ENCODE measurements at places on chromosomes 4 and X. TPM values are rescaled to one million over a fixed set of nuclear protein-coding genes. Genes with fewer than 3 reads are reported as not detected.

Gene SRPX2
- 2.4 TPM for total RNA-seq

Gene PTPN13
- total RNA-seq, result 14.6 TPM

Gene RIBC1
- 0.61 TPM for total RNA-seq

Gene USP26
- not detected for total RNA-seq

Gene TACR3
- total RNA-seq, result not detected

Gene COMMD8
- 19.9 TPM for total RNA-seq

Gene P2RY10
- not detected for total RNA-seq

Gene HAND2
- total RNA-seq, result not detected

GRCh38 chr4:182843808-182844325, 73.3 kb downstream of the DCTD start:
- no peak overlapping the region for H3K4me3 ChIP-seq
- no peaks in the 10 kb centered on the region for H3K27me3 ChIP-seq
- no peaks in the 10 kb centered on the region for H3K36me3 ChIP-seq
- no peak for DNase-seq

GRCh38 chr4:6008092-6008551, 10.1 kb downstream of the C4orf50 start:
- H3K36me3 ChIP-seq, result no peaks in the 10 kb centered on the region
- H3K27ac ChIP-seq, result no peak overlapping the region
- DNase-seq, result no peak
- H3K4me3 ChIP-seq, result no peak overlapping the region
- H3K27me3 ChIP-seq, result peaks cover 11% of the 10 kb centered on the region

DNA sequence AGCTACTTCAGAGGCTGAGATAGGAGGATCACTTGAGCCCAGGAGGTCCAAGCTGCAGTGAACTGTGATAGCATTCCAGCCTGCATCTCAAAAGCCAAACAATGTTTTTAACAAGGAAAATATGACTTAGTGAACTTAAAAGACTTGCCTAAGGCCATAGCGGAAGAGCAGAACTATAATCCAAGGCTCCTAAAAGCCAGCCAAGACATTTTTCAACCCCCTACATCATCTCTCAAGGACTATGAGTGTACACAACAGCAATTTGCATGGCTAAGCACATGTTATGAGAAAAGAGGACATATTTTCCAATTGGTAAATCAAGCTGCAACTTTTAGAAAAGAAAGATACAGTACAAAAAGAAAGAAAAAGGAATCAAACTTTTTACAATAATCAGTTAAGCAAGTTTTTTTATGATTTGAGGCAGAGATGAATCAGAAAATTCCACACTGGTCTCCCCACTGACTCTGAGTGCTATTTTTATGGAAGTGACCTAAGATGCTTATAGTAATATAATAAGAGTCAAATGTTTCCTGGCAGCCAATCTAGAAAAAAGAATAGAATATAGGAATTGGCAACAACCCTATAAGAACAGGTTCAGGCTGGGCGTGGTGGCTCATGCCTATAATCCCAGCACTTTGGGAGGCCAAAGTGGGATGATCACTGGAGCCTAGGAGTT, 9.8 kb upstream of the ACOT9 start:
- no peaks in the 10 kb centered on the region for H3K27me3 ChIP-seq
- no peak for DNase-seq

DNA sequence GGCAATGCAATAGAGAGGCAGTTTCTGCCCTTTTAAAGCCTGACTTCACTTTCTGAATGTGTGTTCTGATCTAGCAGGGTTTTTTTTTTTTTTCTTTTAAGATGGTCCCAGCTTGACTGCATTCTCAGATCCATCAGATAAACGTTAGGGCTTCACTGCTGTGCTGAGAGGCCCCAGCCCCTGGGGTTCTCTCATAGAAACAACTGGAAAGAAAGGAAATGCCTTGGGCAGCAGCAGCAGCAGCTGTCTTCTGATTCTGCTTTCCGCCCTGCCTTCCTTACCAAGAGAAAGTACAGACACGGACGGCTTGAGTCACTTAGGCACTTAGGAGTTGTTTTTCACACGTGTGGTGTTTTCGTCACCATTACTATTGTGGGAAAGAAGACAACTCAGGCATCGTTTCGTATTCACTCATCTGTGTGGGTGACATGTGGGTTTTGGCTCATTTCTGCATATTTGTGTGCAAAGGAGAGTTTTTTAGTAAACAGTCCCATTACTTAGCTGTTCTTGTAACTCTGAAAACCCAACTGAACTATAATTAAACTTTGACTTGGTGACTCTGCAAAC, 172.0 kb downstream of the PTTG2 start:
- H3K4me3 ChIP-seq, result no peak overlapping the region
- DNase-seq, result no peak
- H3K4me1 ChIP-seq, result peaks cover 14% of the 10 kb centered on the region
- no peaks in the 10 kb centered on the region for H3K36me3 ChIP-seq

DNA sequence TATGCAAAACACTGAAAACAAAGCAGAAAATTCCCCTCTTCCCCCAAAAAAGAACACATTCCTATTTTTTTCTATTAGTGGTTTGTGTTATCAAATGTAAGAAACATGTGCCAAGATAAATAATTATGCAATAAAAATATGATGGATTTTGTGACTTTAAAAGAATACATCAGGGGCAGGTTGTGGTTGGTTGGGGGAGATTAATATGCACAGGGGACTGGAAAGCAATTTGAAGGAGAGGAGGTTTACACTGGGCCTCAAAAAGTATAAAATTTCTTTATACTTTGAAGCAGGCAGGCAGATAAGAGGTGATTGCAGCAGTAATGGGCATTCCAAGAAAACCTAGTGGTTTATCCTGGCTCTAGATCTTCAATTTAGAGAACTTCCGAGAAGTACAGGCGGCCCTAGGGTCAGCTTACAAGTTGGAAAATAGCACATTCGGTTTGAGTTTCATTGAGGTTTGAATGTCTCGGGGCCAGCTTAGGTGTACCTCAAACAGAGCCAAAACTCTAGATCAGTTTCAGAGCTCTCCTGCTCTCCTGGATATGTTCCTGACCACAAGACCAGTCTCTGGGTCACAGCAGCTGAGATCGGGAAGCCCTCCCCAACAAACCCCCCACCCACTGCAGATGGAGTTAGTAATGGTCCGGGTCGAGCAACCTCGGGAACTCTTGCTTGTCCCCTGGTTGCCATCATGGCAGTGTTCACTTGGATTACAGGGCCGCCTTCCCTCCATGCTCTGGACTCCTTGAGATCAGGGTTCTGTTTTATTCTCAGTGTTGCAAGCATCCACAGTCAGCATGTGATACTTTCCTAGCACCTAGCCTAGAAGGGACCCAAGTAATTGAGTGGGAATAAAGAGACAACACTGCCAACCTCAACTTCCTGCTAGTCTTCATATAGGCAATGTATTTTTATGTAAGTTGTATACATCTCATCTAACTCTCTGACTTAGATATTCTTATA, 112.1 kb upstream of the DDIT4L start:
- peaks cover 14% of the 10 kb centered on the region for H3K4me1 ChIP-seq
- no peak overlapping the region for H3K4me3 ChIP-seq
- no peaks in the 10 kb centered on the region for H3K27me3 ChIP-seq
- H3K27ac ChIP-seq, result no peak overlapping the region

GRCh38 chrX:155841232-155841631, 39.9 kb upstream of the VAMP7 start:
- DNase-seq, result no peak
- no peaks in the 10 kb centered on the region for H3K4me1 ChIP-seq
- no peaks in the 10 kb centered on the region for H3K27me3 ChIP-seq
- no peaks in the 10 kb centered on the region for H3K36me3 ChIP-seq
- H3K4me3 ChIP-seq, result no peak overlapping the region

DNA sequence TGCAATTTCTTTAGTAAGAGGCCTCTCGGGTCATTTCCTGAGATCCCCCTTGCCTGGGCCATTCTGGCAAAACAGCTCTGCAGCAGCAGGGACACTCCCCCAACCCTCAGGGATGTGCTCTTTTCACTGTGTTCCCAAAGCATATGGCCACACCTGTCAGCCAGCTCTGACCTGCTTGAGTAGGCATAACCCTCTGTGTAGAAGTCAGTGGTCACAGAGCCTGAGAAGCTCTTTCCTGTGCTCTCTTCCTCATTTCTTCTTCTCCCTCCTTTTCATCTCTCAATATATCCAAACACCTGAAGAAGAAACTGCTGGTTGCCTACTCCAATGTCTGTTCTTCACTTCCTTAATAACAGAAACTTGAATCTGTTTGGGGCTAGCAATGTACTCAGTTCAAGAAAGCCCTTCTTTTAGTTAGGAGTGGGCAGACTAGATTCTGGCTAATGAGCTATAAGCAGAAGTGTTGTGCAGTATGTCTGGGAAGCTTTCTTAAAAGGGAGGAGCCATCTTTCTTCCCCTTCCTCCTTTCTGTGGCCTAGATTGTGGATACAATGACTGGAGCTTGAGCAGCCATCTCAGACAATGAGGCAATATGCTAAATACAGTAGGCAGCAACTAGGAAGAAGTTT, 73.3 kb downstream of the PRPS1 start:
- no peaks in the 10 kb centered on the region for H3K27me3 ChIP-seq
- no peak overlapping the region for H3K27ac ChIP-seq
- no peak for DNase-seq
- H3K36me3 ChIP-seq, result no peaks in the 10 kb centered on the region
- H3K4me3 ChIP-seq, result no peak overlapping the region

GRCh38 chr4:95850161-95850560, 10.3 kb downstream of the PDHA2 start:
- no peak overlapping the region for H3K27ac ChIP-seq
- no peak overlapping the region for H3K4me3 ChIP-seq
- H3K36me3 ChIP-seq, result no peaks in the 10 kb centered on the region
- no peaks in the 10 kb centered on the region for H3K27me3 ChIP-seq
- DNase-seq, result no peak
- H3K4me1 ChIP-seq, result no peaks in the 10 kb centered on the region

DNA sequence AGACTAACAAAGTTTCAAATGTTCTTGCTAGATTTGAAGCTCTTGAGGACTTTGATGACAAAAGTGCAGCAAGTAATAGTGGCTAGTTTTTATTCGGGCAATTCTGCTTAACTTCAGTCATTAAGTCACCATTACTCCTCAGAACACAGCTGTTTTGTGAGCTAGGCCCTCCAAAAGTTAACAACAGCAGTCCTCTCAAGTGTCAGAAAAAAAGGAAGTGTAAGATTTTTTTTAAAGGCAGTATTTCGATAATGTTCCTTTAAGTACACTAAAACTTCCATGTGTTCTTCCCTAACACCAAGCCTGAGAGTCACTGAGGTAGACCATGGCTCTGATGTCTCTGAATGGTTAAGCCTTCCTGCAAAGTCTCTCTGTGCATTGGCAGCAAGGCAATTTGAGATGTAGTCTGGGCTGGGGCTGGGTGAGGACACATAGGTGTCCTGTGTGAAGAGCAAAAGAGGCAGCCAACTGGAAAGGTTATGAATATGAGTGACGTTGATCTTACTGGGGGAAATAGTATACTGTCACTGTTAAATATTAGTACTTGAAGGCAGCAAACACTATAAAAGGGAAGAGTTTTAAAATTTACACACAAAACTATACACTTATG, 174.0 kb upstream of the MAP3K15 start:
- H3K27ac ChIP-seq, result no peak overlapping the region
- no peaks in the 10 kb centered on the region for H3K36me3 ChIP-seq
- DNase-seq, result no peak
- H3K4me1 ChIP-seq, result no peaks in the 10 kb centered on the region
- no peaks in the 10 kb centered on the region for H3K27me3 ChIP-seq

DNA sequence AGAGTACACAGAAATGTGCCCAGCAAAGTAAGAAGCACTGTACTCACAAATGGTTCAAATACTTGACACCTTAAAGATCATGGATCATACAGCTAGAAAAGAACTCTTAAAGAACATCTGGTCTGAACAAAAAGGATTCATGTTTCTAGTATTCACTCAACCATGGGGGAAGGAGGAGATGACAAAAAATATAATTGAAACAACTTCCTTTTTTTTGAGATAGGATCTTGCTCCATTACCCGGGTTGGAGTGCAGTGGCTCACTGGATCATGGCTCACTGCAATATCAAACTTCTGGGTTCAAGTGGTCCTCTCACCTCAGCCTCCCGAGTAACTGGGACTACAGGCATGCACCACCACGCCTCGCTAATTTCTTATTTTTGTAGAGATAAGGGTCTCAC, 6.0 kb downstream of the DHX15 start:
- no peak overlapping the region for H3K4me3 ChIP-seq
- H3K27ac ChIP-seq, result no peak overlapping the region
- DNase-seq, result no peak
- peaks cover 8% of the 10 kb centered on the region for H3K4me1 ChIP-seq
- H3K36me3 ChIP-seq, result peaks cover 26% of the 10 kb centered on the region

DNA sequence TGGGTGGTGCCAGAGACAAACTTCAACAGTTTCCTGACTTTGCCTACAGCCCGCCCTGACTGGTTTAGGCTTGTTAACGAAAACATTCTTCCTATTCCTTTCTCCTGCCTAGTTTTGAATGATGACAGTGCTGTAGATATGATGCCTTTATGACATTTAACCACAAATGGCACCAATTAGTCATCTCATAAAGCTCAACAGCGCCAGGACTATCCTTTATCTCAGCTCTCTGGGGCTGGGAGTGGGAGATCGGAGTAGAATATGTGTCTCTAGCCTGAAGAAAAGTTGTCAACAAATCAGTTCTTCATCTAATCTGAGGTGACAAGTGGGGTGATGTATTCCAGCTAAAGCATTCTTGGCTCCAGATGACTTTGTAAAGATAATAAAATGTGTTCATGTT, 64.6 kb upstream of the SH3RF1 start:
- DNase-seq, result no peak
- H3K4me1 ChIP-seq, result peaks cover 12% of the 10 kb centered on the region
- no peaks in the 10 kb centered on the region for H3K36me3 ChIP-seq
- H3K4me3 ChIP-seq, result no peak overlapping the region

DNA sequence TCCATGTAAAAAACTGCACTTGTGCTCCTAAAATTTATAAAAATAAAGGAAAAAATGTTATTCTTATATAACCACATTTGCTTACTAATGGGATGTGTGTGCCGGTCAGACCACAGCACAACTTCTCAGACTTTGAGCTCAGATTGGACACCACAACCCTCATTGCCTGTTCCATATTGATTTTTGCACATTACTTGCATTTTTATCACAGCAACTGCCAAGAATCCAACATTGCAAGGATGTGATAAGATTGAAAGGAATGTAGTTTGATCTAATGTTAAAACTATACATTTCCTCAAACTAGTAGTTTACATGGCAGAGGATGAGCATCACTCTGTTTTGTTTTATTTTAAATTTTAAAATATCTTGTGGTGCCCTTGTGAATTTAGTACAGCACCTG, 227.8 kb downstream of the KDR start:
- H3K27me3 ChIP-seq, result no peaks in the 10 kb centered on the region
- no peak overlapping the region for H3K4me3 ChIP-seq
- H3K27ac ChIP-seq, result no peak overlapping the region
- H3K36me3 ChIP-seq, result no peaks in the 10 kb centered on the region

DNA sequence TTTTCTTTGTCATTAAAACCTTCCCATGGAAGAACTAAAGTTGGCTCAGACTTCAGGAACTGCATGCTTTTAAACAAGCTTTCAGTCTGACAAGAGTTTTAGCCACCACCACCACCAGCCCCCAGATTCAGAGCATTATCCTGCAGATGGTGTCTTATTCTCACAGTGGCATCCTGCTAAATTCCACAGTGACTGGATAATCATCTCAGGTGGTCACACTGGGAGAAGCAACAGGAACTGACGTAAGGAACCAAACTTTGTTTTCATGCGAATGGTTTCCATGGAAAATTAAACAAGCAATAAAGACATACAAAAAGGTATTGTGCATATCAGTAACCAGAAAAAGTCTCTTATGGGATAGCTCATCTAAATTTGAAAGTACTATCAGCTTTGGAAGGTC, 370.7 kb downstream of the FBXW7 start:
- DNase-seq, result no peak
- no peak overlapping the region for H3K4me3 ChIP-seq
- H3K27me3 ChIP-seq, result no peaks in the 10 kb centered on the region
- no peak overlapping the region for H3K27ac ChIP-seq

- H3K4me1 ChIP-seq, result peaks cover 22% of the 10 kb centered on the region
- H3K27me3 ChIP-seq, result no peaks in the 10 kb centered on the region
- H3K27ac ChIP-seq, result no peak overlapping the region
- no peaks in the 10 kb centered on the region for H3K36me3 ChIP-seq
- no peak overlapping the region for H3K4me3 ChIP-seq
- DNase-seq, result no peak
Measured at GRCh38 chr4:795726-796119, 30.2 kb downstream of the CPLX1 start.

Measured in HCT116 (cell line).